ENCODE measurements at places on chromosomes 16 and 17.
A peak's percentile ranks its signal among the peaks of the same experiment; 100 is the strongest.

- DNase-seq: no peak
Measured at GRCh38 chr16:58107709-58108108, 21.5 kb downstream of the CFAP20 start.

GRCh38 chr17:42422412-42422957 is 571 bp downstream of the CAVIN1 start:
- DNase-seq: no peak

DNA sequence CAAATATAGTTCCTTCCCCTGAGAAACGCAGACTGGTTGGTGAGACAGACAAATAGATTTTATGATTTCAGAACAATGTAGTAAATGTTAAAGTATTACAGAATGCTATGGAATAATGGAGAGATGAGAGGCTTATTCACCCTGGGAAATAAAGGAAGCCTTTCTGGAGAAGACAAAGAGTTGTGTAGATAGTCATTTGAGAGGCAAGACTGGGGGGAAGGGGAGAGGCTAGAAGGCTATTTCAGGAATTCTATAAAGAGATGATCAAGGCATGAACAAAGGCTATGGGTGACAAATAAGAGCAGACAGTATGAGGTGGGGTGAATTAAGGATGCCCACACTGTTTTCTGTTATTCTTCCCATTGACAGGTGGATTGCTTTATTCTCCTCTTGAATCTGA is 211.4 kb downstream of the GRIN2A start:
- DNase-seq: no peak

- no peak for DNase-seq
Measured at GRCh38 chr17:27596096-27596495, 34.9 kb upstream of the LGALS9 start.

- no peak for DNase-seq
Measured at GRCh38 chr16:1961651-1962067, 2.3 kb downstream of the NDUFB10 start.

DNA sequence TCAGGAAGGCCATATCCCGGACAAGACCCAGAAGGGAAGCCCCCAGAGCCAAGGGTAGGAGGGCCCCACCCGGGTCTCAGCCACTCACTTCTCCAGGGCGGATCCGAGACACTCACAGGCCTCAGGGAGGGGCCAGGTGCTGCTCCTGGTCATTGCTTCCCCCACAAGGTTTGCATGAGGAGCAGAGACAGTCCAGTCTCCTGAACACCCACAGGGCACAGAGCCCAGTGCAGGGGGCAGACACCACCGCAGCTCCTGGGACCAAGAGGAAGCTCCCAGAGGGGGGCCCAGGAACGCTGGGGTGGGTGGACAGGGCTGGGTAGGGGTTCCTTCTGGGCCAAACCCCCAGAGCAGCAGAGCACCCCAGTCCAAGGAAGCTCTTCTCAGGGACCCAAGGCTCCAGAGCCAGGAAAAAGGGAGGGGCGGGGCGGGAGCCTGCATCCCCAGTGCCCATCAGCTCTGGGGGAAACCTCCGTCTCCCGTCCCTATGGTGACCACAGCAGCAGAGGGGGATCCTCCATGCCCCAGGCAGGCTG is 709 bp upstream of the MRPL28 start:
- DNase-seq: no peak

DNA sequence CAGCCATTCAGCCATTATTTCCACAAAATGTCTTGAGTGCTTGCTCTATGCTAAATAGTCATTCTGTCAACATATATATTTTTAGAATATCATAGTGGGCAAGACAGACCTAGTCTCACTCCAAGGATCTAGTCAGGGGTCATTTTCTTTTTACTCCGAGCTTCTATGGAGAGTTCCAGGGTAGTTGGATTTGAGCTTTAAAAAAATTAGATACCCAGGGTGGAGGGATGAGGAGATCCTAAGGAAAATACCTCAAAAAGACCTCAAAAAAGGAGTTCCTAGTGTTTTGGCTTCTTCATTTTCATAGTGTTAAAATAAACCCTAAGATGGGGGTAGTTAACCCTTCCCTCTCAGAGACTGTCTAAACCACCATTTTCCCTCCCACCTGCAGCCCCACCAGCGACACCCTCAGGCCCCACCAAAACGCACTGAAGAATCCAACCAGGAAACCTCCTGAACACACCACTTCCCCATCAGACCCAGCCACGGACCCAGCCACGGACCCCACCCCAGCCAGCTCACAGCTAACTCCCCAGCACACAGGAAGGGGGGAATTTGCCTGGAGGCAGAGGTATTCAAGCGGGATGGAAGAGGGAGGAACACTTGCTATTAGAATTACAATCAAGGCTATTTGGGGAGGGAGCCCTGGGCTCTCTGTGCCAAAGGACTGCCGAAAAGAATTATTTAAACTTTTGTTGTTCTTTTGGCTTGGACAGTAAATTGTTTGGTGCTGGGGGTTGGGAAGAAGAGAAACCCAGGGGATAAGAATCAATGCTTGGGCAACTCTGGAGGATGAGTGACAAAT is 2.2 kb downstream of the ETV4 start:
- DNase-seq: no peak

GRCh38 chr17:80277751-80278671 is 17.4 kb downstream of the RNF213 start:
- DNase-seq: no peak

DNA sequence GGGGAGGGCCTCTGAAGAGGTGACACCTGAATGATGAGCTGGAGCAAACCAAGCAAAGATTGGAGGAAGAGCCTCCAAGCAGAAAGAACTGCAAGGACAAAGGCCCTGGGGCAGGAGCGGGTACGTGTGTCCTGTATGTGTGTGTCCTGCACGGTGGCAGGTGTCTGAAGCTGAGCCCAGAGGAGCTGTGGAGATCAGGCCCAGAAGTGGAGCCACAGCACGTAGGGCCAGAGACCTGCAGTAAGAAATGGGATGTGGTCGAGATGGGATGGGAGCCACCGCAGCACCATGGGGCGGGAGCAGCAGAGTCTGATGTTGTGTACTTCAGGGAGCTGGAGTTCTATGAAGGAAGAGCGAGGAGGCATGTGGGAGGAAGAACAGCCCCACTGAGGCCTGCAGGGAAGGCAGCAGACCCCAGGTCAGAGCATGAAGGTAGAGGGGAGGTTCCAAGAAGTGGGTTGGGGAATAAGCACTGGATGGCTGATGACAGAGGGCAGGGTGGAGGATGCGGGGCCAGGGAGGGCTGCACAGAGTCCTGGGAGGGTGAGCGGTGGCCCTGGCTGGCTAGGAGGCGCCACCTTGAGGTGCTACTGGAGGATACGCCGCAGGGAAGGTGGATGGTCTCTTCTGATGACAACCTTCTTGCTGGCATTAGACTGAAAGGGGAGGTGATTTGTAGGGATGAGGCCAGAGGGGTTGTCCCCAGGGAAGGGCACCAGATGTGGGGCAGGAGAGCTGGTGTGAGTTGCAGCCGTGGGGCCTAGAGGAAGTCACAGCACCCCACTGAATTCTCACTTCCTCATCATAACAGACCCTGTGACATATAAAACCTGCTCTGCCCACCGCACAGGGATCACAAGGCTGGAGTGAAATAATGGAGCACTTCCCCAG is 10.6 kb upstream of the CETP start:
- DNase-seq: peak; percentile 61

DNA sequence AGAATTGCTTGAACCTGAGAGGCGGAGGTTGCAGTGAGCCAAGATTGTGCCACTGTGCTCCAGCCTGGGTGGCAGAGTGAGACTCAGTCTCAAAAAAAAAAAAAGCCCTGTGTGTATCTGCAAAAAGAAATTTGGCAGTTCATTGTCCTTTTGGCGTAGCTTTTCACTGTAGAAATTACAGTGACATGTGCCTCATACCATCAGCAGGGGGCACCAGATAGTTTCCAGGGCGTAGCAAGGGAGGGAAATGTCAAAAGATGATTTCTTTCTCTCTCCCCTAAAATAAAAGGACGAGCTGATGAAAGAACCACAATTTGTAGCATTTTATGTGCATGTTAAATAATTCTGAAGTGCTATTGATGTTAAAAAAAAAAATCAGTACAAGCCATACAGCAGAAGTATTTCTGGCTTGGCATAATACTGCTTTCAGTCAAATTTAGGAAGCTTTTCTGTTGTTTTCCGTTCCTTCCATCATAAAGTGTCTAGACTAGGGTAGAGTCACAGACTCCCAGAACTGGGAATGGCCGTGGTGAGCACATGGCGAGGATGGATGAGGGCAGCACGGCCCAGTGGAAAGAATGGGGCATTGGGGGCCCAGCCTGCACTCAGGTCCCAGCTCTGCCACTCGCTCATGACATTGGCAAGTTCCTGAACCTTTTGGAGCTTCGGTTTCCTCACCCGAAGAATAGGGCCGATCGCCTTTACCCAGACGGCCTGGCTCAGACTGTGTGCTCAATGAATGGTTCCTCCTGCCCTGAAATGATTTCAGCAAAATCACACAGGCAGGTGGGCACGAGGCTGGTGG is 59.8 kb upstream of the RPH3AL start:
- DNase-seq: peak; percentile 56

Data from Kasumi-1 (cell line).